ENCODE measurements at places on chromosomes 7 and 10.

DNA sequence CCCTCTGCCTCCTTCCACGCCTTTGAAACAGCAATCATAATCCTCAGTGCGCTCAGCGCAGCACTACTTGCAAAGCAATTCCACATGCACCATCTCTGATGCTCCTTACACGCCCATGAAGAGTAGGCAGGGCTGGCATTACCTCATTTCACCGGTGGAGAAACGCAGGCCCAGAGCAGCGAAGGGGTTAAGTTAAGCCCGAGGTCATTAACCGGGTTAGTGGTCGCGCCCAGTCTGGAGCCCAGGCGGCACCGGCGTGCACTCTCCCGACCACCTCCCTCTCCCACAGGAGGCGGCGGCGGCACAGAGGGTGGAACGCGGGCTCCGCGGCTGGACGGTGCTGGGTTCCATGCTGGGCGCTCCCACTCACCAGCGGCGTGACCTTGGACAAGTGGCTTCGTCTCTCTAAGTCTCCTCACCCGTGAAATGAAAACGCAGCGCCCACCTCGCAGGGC, 515 bp downstream of the FASTK start:
- no peak for DNase-seq

DNA sequence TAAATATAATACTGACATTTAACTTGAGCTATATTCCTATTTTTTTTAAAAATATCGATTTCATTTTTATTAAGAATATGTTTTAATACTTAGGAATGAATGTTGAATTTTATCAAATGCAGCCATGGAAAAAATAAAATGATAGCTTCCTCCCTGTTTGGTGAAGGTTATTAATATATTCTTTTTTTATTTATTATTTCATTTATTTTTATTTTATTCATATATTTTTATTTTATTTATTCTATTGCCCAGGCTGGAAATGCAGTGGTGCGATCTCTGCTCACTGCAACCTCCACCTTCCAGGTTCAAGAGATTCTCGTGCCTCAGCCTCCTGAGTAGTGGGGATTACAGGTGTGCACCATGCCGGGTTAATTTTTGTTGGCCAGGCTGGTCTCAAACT, 160.2 kb downstream of the PKD1L1 start:
- DNase-seq, result no peak

GRCh38 chr7:66537380-66537779, 91.3 kb upstream of the KCTD7 start:
- DNase-seq, result no peak

- DNase-seq, result no peak
These were observed 400.1 kb downstream of the PARD3 start for GRCh38 chr10:34415039-34415438.

DNA sequence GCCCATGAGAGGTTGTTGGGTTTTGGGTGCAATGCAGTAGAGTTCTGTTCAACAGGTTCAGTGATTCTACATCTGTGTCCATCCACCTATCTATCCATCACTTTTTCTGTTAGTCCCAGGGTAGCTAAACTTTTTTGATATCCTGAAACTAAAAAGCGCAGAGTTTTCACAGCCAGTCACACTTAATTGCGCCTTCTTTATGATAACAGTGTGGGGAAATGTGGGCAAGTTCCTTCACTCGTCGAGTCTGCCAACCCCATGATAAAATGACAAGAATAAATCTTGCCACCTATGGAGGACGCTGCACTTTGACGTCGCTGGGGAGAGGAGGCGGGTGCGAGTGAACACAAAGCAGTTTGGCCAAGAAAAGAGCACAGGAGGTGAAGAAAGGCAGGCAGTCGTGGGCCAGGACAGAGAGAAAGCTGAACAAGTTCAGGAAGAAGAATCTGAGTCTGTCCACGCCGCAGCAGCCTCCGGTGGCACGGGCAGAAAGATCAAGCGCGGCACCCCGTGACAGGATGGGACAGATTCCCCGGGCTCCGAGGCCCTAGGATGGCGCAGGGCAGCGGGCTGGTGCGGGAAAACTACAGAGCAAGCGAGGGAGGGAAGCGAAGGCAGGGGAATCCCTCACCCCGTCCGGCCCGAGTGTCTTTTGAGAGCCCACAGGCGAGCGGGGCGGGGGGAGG, 9.2 kb downstream of the SP8 start:
- no peak for DNase-seq

GRCh38 chr7:69177941-69178494, 420.3 kb upstream of the AUTS2 start:
- no peak for DNase-seq

All from stimulated activated CD8-positive, alpha-beta memory T cell treated with anti-CD3 and anti-CD28 coated beads, Interleukin-4, amount 100 ng/mL, for 1 hour (primary cell).